PC-9 (cell line): ENCODE measurements at places on chromosomes 11 and 22. TPM values are rescaled to one million over a fixed set of nuclear protein-coding genes. Genes with fewer than 3 reads are reported as not detected.

The SHISAL1 gene
- 0.94 and 1.2 TPM in 2 replicates for total RNA-seq

The SLC22A12 gene
- total RNA-seq: not detected in 2 replicates

The THRSP gene
- total RNA-seq: 0.72 TPM in 1 of 2 replicates, not detected in the other

GRCh38 chr11:12110714-12111548 lies 541 bp downstream of the MICAL2 start:
- no peak for DNase-seq

GRCh38 chr11:64371201-64371600 lies 12.2 kb downstream of the RPS6KA4 start:
- no peak for DNase-seq

GRCh38 chr11:86551288-86552092 lies 120.9 kb downstream of the ME3 start:
- DNase-seq: no peak

DNA sequence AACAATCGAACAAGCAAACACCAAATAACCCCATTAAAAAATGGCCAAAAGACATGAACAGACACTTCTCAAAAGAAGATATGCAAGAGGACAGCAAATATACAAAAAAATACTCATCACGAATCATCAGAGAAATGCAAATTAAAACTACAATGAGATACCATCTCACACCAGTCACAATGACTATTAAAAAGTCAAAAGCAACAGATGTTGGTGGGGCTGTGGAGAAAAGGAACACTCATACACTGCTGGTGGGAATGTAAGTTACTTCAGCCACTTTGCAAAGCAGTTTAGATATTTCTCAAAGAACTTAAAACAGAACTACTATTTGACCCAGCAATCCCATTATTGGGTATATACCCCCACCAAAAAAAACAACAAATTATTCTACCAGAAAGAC lies 51.3 kb upstream of the FLI1 start:
- DNase-seq: no peak
